ENCODE measurements at places on chromosomes 16 and 17.

DNA sequence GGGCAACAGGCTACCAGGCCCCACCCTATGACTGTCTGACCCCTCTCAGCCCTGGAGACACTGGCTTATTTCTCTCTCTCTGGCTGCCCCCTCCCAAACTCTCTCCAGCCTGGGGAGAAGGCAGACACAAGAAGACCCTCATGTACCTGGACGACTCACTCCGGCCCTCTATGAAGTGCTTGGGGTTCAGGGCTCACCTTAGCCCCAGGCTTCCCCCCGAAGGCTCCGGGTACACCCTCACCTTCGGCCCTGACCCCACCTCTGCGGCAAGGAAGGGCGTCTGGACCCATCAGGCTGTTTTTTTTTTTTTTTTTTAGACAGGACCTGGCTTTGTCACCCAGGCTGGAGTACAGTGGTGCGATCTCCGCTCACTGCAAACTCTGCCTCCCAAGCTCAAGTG, 906 bp upstream of the CARMIL2 start:
- peak overlapping the region; percentile 80 for H3K27ac ChIP-seq
- peaks cover 2% of the 10 kb centered on the region for H3K36me3 ChIP-seq
- no peaks in the 10 kb centered on the region for H3K27me3 ChIP-seq

DNA sequence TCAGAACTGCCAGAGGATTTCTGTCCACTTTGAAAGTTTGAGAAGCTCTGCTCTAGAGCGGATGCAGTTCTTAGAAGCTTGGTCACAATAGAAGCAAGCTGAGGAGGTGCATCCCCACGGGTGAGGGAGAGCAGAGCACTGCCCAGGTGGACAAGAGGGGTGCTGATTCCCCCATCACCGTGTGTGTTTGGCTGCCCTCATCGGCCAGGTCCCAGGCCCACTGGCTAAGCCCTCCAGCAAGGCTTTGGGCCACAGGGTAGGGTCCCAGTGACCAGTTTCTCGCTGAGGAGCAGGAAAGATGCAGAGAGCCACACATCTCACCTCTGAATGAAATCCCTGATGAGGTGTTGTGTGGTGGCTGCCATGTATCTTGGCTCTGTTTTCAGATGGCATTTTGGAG, 26.9 kb downstream of the NMT1 start:
- DNase-seq: no peak
- peaks cover 9% of the 10 kb centered on the region for H3K36me3 ChIP-seq
- H3K27ac ChIP-seq: peak overlapping the region; percentile 56
- H3K27me3 ChIP-seq: no peaks in the 10 kb centered on the region
- peaks cover 4% of the 10 kb centered on the region for H3K4me1 ChIP-seq
- no peak overlapping the region for H3K4me3 ChIP-seq

DNA sequence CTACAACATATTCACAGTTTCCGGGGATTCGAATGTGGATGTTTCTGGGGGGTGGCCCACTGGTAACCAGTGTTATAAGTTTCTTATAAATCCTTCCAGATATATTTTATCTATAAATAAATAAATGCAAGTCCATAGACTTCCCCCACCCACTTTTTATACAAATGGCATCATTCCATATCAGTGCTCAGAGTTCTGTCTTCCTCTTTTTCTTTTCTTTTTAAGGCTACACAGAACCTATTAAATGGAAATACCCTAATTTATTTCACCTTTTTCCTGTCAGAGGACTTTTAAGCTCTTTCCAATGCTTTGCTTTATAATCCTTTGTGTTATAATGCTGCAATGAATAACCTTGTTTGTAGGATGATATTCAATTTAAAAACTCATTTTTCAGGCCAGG, 3.8 kb downstream of the LGALS9 start:
- H3K4me1 ChIP-seq: peaks cover 34% of the 10 kb centered on the region
- H3K27me3 ChIP-seq: no peaks in the 10 kb centered on the region
- no peak for DNase-seq
- H3K36me3 ChIP-seq: peaks cover 23% of the 10 kb centered on the region
- H3K27ac ChIP-seq: peak overlapping the region; percentile 47

GRCh38 chr16:17171250-17172143, 299.3 kb downstream of the XYLT1 start:
- no peak overlapping the region for H3K4me3 ChIP-seq
- H3K4me1 ChIP-seq: peaks cover 15% of the 10 kb centered on the region
- peaks cover 56% of the 10 kb centered on the region for H3K36me3 ChIP-seq
- no peaks in the 10 kb centered on the region for H3K27me3 ChIP-seq

DNA sequence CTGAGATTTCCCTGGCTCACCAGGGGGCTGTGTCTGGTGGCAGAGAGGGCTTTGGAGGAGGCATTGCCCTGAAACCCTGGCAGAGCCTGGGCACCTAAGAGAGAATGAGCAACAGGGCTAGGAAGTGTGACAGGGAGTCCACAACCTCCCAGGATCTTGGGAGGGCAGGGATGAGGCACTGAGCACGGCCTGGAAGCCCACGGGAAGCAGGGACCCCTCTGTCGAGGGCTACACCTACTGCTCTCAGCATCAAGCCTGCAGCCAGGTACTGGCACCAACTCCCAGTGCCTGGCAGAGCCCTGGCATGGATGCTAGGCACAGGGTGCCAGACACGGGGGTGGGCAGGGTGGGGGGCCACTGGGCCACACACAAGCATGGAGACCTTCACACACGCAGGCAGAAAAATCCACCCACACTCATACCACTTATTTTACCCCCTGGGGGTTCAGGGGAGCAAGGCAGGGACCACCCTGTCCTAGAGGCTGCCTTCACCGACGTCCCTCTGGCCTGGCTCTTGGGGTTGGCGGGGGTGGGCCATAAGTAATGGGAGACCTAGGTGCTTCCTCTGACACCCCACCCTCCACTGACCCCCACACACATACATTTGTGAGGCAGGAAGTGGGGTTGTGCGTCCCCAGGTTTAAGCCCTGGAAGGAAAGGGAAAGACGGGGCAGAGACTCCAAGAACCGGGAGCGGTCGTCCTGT, 970 bp upstream of the HSD11B2 start:
- peak overlapping the region; percentile 77 for H3K4me3 ChIP-seq
- DNase-seq: no peak
- no peaks in the 10 kb centered on the region for H3K36me3 ChIP-seq
- peaks cover 7% of the 10 kb centered on the region for H3K4me1 ChIP-seq
- H3K27me3 ChIP-seq: peaks cover 43% of the 10 kb centered on the region

DNA sequence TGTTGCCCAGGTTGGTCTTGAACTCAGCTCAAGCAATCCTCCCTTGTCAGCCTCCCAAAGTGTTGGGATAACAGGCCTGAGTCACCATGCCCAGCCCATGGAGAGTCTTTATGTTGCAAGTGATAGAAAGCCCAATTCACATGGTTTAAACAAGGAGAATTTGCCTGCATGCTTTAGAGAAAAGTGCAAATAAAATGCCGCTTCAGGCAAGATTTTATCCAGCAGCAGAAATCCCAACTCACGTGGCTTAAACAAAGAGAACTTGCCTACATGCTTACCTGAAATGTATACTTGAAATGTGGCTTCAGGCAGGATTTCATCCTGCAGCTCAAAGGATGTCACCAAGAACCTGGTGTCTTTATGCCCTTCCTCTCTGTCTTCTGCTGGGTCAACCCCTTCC, 28.8 kb upstream of the XYLT2 start:
- H3K27me3 ChIP-seq: peaks cover 21% of the 10 kb centered on the region
- H3K36me3 ChIP-seq: no peaks in the 10 kb centered on the region
- no peak overlapping the region for H3K4me3 ChIP-seq
- H3K27ac ChIP-seq: no peak overlapping the region
- DNase-seq: no peak
- H3K4me1 ChIP-seq: no peaks in the 10 kb centered on the region

DNA sequence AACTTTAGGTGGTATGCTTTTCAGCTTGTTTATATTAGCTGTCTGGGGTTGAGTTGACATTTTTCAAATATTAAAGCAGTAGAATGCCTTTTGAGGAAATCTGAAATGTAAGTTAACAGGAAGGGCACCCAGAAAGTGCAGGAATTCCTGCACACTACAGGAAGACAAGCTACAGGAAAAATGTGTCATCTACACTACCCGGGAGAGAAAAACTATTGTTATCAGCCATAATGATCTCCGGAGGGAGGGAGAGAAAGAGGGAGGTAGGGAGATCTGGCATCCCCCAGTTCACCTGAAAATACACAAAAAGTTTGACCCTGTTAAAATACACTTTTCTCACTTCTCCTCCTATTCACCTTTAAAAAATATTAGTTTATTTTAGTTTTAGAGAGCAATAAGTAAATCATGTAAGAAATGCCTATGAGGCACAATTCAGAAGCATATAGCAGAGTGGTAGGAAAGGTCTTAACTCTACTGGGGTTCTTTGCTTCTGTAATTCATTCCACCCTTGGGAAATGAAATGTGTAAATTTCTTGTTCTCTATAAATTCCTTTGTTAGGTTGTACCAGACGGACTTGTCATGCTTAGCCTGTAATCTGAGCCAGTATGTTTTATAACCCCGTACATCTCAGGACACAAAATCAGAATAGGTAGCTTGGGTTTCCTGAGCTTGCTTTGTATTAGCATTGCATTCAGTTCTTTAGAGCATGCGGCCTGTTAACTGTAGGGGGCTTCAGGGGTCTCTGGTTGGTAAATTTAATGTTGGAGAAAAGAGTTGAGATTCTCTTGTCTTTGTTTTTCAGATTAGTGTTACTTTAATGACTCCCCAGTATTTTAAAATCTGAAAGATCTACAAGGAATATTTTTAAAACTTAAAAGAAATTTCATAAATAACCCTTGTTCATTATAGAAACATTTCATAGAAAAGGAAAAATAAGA, 3.3 kb downstream of the MAP2K6 start:
- DNase-seq: no peak
- H3K27me3 ChIP-seq: no peaks in the 10 kb centered on the region
- H3K4me3 ChIP-seq: no peak overlapping the region
